ENCODE measurements at places on chromosomes 11 and 22. TPM values are rescaled to one million over a fixed set of nuclear protein-coding genes. Genes with fewer than 3 reads are reported as not detected.

Gene APOBEC3B
- polyA plus RNA-seq = 3.8 TPM

Gene MAP6
- 7.5 TPM for polyA plus RNA-seq

Gene UPB1
- polyA plus RNA-seq = 1.2 TPM

Gene MYOD1
- polyA plus RNA-seq = not detected

Gene RIMBP3B
- 0.03 TPM for polyA plus RNA-seq

Gene TRIM22
- 19.7 TPM for polyA plus RNA-seq

Gene MIAT
- 2.2 TPM for polyA plus RNA-seq

Gene SLC22A9
- polyA plus RNA-seq = 0.60 TPM

Gene UBQLNL
- polyA plus RNA-seq = 1.7 TPM

Gene THRSP
- 0.31 TPM for polyA plus RNA-seq

Gene TRMT112
- 201 TPM for polyA plus RNA-seq

Gene CNIH2
- polyA plus RNA-seq = 4.0 TPM

Gene VPREB1
- polyA plus RNA-seq = 0.38 TPM

Gene MUC2
- 0.04 TPM for polyA plus RNA-seq

Gene CCDC73
- polyA plus RNA-seq = 0.18 TPM

Gene PANX2
- polyA plus RNA-seq = 0.61 TPM

Gene OR52I2
- polyA plus RNA-seq = not detected

Gene WBP2NL
- 4.4 TPM for polyA plus RNA-seq
